ENCODE measurements at places on chromosomes 2 and 18.

GRCh38 chr2:205060269-205060668 is 515.0 kb downstream of the PARD3B start:
- no peak for DNase-seq

- no peak for DNase-seq
Observed at GRCh38 chr2:240558236-240558761, 511 bp upstream of the ANKMY1 start.

DNA sequence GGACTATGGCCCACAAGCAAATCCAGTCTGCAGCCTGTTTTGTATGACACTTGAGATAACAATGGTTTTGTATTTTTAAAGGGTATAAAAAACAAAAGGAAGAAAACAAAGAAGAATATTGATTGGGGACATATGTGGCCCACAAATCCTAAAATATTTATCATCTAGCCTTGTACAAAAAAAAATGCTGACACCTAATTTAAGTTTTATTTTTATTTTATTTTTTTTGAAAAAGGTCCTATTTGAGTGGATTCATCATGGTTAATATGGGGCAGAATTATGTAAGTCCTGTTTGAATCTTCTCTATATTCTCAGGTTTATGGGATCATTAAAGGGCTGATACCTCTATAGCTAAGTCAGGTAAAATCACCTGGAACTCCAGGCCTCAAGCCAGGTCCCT is 525.7 kb downstream of the LRP1B start:
- DNase-seq: no peak

- DNase-seq: no peak
Observed at GRCh38 chr2:122167515-122167914, 412.1 kb downstream of the TSN start.

- no peak for DNase-seq
Observed at GRCh38 chr2:524442-524841, 152.8 kb downstream of the TMEM18 start.

GRCh38 chr2:221673248-221673647 is 101.1 kb upstream of the EPHA4 start:
- no peak for DNase-seq
